Muscle of arm (tissue), 14 donors: ENCODE measurements at places on chromosomes 1 and 21.

- DNase-seq = no peak
Observed at GRCh38 chr1:21115098-21115760, 61.5 kb downstream of the EIF4G3 start.

DNA sequence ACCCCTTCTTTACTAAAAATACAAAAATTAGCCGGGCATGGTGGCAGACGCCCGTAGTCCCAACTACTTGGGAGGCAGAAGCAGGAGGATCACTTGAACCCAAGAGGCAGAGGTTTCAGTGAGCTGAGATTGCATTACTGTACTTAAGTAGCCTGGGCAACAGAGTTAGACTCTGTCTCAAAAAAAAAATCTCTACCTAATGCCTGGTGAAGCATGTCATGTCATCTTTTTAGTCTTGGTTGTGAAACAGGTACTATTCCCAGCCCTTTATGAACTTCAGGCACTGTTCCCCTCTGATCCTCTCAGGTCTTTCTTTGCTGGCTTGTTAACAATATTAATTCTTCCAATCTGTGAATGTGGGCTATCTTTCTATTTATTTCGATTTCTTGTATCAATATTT lies 22.1 kb downstream of the PRRC2C start:
- DNase-seq = no peak

DNA sequence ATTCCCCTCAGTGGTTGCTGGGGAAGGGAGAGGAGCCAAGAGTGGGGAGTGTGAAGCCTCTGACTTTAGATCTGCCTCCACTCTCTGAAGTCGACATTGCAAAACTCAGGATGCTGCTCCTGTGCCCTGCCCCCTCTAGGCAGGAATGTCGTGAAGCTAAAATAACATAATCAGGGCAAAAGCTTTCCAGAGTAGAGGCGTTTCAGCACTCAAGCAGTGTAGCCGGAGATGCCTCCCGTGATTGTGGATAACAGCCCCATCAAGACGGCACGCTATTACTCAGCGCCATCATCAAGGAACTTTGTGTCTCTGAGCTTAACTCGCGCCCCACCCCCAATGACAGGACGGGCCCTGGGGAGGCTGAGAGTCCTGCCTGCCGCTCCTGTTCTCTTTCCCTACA lies 60.0 kb downstream of the FBXO2 start:
- DNase-seq = peak; percentile 3

GRCh38 chr1:110038271-110038670 lies 3.8 kb downstream of the STRIP1 start:
- no peak for DNase-seq

DNA sequence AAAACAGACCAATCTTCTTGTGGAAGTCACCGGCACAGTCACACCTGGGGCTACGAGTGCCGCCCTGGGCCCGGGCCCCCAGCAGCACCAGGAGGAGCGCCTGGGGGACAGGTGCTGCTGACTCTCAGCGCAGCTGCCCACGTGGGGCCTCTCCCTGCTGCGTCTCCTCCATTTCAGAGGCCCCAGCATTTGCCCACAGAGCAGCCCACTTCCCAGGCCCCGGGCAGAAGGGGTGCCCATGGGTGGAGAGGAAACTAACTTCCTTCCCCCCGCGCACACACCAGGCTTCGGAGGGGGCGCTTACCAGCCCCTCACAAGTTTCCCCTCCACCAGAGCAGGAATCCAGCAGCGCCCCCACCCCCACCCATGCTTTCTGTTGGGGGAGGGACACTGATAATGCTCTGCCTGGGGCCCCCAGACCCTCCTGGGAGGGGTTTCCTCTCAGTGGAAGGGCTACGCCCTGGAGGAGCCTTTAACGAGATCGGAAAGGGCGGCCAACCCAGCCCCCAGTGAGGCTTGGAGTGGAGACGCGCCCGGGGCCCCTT lies 440 bp downstream of the TNFRSF25 start:
- DNase-seq = no peak

- DNase-seq = no peak
Observed at GRCh38 chr1:201019321-201019977, 4.1 kb downstream of the KIF21B start.

GRCh38 chr1:60034999-60035398 lies 38.6 kb downstream of the C1orf87 start:
- no peak for DNase-seq

DNA sequence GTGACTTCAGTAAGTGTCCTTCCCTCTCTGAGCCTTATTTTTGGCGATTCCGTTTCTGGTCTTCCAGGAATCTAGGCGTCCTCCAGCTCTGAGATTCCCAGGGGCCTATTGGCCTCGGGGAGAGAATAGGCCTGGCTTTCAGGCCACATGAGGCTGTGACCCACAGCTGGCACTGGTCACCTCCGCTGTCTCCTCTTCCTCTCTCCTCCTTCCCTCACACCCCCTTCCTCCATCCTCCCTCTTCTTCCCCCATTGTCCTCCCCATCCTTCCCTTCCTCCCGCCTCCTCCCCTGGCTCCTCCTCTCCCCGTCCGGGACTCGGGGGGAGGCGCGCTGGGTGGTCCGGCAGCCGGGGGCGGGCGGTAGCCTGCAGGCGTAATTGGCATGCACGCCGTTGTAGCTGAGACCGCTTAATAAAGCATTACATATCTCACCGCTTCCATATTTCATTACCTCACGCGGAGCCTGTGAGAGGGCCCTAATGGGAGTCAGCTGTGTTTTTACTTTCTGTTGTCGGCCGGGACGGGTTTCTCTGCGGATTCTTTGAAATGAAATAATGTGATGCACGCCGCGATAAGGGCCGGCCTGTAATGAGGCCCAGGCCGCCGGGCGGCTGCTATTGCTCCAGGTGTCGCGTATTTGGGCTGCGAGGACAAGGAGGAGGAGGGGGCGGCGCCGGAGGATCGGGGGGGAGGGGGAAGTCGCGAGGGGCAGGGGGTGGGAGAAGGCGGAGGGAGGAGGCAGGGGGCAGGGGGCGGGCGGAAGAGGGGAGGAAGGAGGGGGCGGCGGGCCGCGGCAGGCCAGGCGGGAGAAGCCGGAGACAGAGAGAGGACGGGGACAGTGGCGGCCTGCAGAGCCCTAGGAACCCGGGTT lies 95.3 kb downstream of the FOXD2 start:
- DNase-seq = peak; percentile 77

GRCh38 chr1:229412056-229412455 lies 21.8 kb downstream of the ACTA1 start:
- DNase-seq = no peak

DNA sequence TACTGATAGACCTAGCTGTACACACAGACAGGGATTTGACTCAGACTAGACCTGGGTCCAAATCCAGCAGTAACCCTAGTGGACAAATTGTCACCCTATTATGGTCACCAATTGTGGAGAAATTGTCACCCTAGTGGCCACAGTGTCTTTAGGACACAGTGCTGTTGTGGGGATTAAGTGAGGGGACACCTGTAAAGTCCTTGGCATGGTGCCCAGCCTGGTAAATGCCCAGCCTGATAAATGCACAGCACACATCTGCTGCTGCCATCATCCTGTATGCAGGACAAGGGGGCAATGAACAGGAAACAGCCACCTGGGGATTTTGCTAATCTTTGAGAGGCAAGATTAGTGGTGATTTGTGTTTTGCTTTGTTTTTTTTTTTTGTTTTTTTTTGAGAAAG lies 2.3 kb downstream of the TMEM61 start:
- DNase-seq = no peak

- no peak for DNase-seq
Observed at GRCh38 chr1:116111524-116112021, 374 bp downstream of the MAB21L3 start.

DNA sequence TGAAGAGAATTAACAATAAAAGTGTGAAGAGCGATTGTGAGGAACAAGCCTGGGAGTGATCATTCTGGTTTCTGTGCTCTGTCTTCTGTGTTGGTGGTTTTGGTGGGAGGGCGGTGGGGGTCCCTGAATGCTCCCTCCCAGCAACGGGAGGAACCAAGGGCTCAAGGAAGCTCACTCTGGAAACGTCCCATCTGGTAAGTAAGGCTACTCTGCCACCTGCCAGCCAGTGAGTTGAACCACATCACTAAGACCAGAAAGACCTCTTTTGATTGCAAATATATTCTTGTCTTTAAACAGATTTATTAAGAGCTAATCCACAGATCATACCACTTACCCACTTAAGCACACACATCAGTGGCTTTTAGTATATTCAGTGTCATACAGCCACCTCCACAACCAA lies 125.0 kb downstream of the PRDM2 start:
- no peak for DNase-seq

DNA sequence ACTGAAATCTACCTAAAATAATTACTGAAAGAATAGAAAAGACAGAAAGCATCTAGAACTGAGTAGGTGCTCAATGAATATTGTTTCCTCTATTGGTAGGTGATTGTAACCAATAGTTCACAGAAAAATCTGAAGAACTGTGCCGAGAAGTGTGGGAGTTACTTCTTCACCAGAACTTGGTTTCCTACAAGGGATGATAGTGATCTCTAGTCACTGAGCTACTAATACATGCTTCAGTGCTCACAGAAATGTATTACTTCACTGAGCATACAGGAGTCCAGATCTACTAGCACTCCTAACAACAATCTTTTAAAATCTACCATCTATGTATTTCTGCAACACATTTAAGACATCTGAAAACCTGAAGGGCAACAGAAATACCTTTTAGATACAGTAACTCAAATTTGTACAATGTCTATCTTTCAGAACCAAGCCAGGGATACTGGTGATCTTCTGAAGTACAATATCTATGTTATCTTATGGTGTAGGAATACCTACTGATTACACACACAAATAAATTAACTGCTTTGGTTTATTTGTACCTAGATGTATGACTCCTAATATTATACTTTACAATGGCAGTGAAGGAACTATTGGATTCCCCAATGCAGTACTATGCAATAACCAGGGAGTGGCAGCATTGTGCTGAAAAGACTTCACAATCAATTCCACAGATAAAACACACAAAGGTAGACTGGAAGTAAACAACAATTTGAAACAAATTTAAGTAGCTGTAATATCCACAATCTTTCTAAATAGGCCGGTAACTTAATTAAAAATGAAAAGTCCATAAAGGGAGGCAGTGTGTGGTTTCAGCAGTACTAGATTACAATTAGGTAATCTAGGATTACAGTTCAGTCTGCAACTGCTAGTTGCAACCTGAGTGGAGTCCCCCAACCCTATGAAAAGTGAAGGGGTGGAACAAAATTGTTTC lies 243.0 kb downstream of the SLC45A1 start:
- DNase-seq = peak; percentile 32

DNA sequence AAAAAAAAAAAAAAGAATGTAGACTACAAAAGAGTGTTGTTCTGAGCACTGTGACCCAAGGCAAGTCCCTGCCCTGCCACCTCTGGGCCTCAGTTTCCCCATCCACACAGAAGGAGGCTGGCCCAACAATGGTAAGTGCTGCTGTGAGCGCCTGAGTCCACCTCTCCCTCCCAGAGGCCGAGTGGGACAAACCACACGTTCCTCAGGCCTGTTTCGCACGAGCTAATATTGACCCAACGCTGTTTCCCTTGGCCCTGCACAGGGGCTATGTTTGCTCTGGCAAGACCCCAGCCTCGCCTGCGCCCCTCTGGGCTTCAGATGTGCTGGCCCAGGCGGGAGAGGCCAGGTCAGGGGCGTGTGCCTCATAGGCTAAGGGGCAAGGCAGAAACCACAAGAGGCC lies 12.6 kb upstream of the LAPTM5 start:
- no peak for DNase-seq

DNA sequence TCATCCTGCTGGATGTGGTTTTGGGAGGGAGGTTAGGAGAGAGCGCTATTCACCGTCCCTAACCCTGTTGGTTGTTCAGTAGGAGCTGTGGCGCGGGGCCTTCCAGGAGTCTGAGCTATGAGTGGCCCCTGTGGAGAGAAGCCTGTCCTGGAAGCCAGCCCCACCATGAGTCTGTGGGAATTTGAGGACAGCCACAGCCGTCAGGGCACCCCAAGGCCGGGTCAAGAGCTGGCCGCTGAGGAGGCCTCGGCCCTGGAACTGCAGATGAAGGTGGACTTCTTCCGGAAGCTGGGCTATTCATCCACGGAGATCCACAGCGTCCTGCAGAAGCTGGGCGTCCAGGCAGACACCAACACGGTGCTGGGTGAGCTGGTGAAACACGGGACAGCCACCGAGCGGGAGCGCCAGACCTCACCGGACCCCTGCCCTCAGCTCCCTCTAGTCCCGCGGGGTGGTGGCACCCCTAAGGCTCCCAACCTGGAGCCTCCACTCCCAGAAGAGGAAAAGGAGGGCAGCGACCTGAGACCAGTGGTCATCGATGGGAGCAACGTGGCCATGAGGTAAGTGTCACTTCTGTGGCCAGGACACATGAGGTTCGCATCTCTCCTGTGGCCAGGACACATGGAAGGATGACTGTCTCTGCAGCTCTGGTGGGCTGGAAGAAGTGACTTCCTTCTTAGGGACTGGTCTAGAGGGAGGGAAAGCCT lies 1.2 kb downstream of the ZC3H12A start:
- DNase-seq = no peak

GRCh38 chr1:30877205-30877912 lies 31.2 kb downstream of the SDC3 start:
- DNase-seq = peak; percentile 77

GRCh38 chr1:22618056-22618455 lies 18.4 kb upstream of the C1QA start:
- no peak for DNase-seq

GRCh38 chr1:42172381-42173133 lies 8.0 kb upstream of the GUCA2A start:
- no peak for DNase-seq
